ENCODE measurements at places on chromosomes 1 and 21.

DNA sequence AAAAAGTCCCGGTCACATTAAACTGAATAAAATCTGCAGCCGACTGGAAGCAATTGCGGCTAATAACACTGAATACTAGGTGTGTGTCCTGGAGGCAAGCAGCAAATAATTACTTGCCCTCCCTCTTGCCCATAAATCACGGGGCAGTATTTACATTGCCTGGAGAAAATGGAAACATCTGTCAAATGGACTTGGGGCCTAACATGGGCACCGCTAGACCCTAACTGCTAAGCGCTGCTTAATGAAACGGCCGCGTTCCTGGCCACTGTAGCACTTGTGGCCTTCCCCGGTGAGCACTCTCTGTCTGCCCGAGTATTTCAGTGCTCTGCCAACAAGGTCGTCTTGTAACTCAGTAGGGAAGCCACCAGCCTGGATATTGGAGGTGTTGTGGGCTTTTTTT, 23.9 kb upstream of the KNCN start:
- no peak for DNase-seq

DNA sequence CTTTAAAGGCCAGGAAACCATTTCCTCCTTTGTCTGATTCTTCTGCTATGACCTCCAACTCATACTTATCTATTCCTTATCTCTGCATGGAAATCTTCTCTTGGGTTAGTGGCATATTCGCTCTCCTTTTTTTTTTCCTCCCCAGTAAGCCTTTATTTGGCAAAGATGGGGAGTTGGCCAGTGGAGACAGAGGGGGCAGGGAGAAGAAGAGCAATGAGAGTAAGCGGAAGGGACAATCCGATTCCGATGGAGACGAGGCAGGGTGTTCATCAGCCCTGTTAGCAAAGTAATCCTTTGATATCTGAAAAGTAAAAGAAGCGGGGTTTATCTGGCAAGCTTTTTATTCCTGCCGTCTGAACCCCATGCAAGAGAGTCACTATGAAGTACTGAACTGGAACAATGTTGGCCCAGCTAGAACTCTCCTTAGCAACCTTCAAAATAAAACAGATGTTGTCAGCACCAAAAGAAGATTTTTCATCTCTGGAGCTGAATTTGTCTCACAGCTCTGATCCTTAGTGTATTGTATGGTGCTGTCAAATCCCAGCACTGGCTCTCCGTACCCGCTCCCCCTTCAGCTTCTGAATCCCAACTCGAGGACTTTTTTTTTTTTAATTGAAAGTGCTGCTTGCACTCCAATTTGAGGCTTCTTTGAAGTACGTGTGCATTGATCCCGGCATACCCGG, 40.9 kb downstream of the PTGFRN start:
- no peak for DNase-seq

DNA sequence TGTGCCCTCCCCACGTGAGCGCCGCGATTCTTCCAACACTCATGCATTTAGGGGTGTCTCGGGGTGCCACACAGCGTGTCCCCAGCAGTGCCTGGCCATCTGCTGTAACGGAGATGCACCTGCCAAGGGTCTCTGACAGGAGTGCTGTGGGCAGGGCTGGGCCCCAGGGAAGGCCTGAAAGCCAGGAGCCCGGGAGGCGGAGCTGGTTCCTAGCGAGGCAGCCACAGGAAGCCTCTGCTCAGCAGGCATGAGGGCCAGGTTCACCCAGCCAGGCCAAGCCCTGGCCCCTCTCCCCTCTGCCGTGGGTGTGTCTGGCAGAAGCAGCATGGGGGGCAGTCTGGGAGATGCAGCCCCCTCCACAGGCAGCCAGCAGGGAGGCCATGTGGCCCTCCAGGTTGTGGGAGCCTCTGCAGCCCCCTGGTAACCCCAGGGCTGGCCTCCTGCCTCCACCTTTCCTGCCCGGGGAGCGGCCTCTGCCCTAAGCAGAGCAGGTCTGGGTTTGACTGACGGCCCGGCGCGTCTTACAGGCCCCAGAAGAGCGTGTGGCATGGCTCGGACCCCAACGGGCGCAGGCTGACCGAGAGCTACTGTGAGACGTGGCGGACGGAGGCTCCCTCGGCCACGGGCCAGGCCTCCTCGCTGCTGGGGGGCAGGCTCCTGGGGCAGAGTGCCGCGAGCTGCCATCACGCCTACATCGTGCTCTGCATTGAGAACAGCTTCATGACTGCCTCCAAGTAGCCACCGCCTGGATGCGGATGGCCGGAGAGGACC, 30.4 kb downstream of the SLC19A1 start:
- DNase-seq: no peak

- DNase-seq: no peak
These were observed 18.7 kb downstream of the PRKCZ start for GRCh38 chr1:2068951-2069350.

- DNase-seq: no peak
These were observed 54.9 kb downstream of the KCNK1 start for GRCh38 chr1:233668725-233669294.

DNA sequence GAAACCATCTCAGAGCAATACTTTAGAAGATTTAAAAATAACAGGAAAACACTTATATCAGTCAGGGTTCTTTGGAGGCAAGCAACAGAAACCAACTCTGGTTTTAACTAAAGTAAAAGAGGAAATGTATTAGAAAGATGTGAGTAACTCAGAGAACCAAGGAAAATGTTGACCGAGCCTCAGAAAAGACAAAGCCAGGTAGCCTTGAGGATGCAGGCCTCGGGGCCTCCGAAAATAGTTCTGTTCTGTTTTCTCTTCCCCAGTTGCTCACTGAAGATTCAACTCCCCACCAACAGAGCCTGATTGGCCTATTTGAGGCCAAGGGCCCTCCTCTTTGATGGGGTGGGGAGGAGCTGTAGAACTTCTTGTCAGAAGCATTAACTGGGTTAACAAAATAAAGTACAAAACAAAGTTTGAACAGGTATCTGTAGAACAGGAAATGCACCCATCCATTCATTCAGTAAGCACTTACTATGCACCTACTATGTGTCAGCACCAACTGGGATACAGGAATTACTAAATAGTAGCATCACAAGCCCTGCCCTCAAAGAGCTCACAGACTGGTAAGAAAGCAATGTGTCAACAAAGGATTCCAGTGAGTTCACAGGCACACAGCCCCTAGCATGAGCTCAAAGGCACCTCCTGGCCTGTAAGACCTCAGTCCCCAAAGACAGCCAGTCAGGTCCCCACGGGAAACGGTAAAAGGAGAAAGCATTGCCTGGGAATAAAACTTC, 12.6 kb downstream of the SLAMF8 start:
- no peak for DNase-seq

GRCh38 chr21:42010507-42011495, 641 bp upstream of the ZBTB21 start:
- DNase-seq: peak; percentile 13

GRCh38 chr1:181541458-181541857, 58.1 kb downstream of the CACNA1E start:
- no peak for DNase-seq

GRCh38 chr1:15110867-15111230, 42.7 kb upstream of the TMEM51 start:
- no peak for DNase-seq

GRCh38 chr1:17470021-17470799, 30.7 kb upstream of the RCC2 start:
- DNase-seq: no peak

DNA sequence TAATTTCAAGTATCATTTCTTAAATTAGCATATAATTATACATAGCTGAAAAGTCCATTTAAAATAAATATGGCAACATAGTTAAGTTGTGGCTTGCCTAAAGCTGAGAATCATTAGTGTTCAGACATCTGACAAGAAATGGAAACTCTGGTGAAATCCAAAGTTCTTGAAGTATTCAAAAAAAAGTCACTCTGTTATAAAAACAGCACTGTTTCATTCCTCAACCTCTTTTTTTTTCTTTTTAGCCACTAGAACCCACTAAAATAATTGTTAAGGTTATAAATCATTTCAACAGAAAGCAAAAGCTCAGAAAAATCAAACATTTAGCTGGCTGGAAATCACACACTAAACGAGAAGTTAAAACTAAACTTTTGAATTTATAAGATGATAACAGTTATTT, 476.7 kb downstream of the LTN1 start:
- no peak for DNase-seq

- DNase-seq: peak; percentile 27
These were observed 343.4 kb downstream of the MATN1 start for GRCh38 chr1:30379684-30380624.

- DNase-seq: no peak
These were observed 41.8 kb downstream of the TRPM2 start for GRCh38 chr21:44395260-44395659.

GRCh38 chr1:119883826-119884225, 12.5 kb downstream of the ADAM30 start:
- no peak for DNase-seq

DNA sequence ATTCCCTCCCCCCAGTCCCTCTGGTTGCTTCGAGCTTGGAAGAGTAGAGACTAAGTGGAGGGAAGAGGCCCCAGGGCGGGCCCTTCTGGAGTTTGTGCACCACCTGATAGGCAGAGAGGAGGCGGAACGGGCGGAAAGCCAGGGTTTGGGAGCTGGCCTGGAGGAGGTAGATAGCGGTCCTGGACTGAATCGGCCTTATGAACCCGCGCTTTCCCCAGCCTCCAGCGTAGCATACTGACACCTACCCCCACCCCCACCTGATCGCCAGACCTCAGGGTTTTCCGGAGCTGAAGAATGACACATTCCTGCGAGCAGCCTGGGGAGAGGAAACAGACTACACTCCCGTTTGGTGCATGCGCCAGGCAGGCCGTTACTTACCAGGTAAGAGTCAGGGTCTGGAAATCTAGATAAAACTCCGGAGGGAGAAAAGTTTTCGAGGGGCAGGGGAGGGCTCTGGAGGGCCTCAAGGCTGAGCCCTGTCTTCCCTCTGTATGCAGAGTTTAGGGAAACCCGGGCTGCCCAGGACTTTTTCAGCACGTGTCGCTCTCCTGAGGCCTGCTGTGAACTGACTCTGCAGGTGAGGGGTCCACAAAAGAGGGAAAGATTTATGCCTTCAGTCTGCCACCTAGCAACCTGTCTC, 705 bp downstream of the UROD start:
- DNase-seq: peak; percentile 13

DNA sequence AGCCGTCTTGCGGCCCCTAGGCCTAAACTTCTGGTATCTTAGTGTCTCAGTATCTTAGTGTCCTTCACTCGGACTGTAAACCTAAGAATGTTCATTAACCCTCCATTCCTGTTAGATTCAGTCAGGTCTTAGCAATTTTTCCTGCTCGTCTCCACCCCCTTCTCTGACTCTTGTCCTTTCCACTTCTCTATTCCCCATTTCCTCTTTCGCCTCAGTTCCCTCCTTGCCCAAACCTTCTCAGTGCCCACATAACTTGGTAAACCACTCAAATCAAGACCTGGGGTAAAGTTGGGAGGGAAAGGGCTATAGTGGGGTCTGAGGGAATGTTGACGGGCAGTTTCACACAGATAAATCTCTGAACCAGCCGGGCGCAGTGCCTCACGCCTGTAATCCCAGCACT, 726 bp upstream of the FCER1G start:
- DNase-seq: no peak

GRCh38 chr1:232031156-232031555, 404.6 kb downstream of the DISC1 start:
- DNase-seq: no peak

GRCh38 chr1:41151846-41152245, 90.3 kb downstream of the SCMH1 start:
- DNase-seq: no peak

GRCh38 chr1:2174348-2175054, 20.1 kb downstream of the FAAP20 start:
- peak; percentile 29 for DNase-seq

GRCh38 chr1:87327376-87328271, 1.1 kb upstream of the LMO4 start:
- no peak for DNase-seq

GRCh38 chr1:62436039-62436465, 797 bp upstream of the USP1 start:
- peak; percentile 95 for DNase-seq

GRCh38 chr21:44618504-44618903, 6.6 kb downstream of the KRTAP10-8 start:
- DNase-seq: no peak

DNA sequence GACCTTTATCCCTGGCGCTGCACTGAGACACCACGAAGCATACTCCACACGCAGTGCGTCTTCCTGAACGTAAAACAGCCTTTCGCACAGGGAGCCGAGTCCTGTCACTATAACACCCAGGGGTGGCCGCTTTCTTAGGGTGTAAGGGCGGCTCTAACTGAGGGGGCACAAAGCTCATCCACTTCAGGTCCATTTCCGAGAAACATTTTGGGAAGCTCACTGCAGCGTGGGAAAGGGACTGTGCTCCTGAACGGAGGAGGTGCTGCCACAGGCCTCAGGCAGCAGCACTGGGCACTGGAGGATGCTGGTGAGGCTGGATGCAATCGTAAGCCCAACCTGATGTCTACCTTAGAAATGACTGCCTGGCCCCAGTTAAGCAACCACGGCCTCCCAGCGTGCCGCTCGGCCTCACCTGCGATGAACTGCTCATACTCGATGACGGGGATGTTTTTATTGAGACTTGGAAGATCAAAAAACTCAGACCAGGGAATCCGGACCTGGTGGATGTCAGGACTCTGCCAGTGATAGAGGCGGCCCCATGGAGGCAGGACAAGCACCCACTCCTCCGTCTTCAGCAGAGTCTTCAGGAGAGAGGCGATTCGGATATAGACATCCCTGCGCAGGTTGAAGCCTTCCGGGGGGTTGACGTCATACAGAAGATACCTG, 2.3 kb downstream of the POFUT2 start:
- DNase-seq: no peak

DNA sequence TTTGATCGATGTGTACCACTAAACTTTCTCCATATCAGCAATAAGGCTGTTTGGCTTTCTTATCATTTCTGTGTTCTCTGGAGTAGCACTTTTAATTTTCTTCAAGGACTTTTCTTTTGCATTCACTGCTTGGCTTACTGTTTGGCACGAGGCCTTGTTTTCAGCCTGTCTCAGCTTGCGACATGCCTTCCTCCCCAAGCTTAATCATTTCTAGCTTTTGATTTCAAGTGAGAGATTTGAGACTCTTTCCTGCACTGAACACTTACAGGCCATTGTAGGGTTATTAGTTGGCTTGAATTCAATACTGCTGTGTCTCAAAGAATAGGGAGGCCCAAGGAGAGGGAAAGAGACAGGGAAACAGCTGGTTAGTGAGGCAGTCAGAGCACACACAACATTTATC, 120.6 kb upstream of the KCND3 start:
- DNase-seq: no peak

DNA sequence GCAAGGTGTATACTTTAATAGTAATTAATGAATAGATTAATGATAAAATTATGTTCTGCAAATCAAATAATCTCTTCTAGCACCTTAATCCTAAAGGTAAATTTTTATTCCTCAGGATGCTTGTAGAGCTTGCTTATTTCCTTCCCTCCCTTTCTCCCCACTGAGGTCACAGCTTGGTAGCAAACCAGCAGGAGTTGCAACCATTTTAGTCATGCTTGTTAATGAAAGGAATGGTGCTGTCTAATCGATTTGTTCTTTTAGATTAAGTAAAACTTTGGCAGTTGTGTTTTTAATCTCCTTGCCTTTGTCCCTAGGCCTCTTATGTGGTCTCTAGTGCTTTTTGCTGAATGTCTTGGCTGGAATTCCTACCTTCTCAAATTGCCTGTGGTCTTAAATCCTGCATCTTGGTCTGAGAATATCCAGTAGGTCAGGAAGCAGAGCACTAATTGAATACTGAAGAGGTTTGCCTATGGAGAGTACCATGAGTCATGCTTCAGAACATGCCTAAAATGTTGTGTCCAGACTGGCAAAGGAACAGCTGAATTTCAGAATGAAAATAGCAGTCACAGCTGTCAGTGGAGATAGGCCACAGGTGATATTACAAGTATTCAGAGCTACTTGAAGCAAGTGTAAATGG, 36.3 kb upstream of the RWDD3 start:
- DNase-seq: no peak

- DNase-seq: no peak
These were observed 60.8 kb downstream of the DHRS3 start for GRCh38 chr1:12556957-12557935.

- no peak for DNase-seq
These were observed 63.1 kb downstream of the PTGFR start for GRCh38 chr1:78553859-78554258.
